Activated naive CD8-positive, alpha-beta T cell treated with anti-CD3 and anti-CD28 coated beads, Interleukin-2, amount 10 ng/mL, durations not matched to agents 7 days and 5 days (primary cell): ENCODE measurements at places on chromosomes 6 and 20. TPM values are rescaled to one million over a fixed set of nuclear protein-coding genes. Genes with fewer than 3 reads are reported as not detected.

RALGAPA2 gene
- total RNA-seq, result 25.1 TPM

GUCA1A gene
- not detected for total RNA-seq

RBM24 gene
- not detected for total RNA-seq

THBD gene
- total RNA-seq, result 0.22 TPM

OTOR gene
- not detected for total RNA-seq

MYBL2 gene
- total RNA-seq, result 81.1 TPM
